ENCODE measurements at places on chromosomes 2 and 18.

GRCh38 chr2:86015006-86015405 lies 90.7 kb downstream of the POLR1A start:
- DNase-seq: no peak

DNA sequence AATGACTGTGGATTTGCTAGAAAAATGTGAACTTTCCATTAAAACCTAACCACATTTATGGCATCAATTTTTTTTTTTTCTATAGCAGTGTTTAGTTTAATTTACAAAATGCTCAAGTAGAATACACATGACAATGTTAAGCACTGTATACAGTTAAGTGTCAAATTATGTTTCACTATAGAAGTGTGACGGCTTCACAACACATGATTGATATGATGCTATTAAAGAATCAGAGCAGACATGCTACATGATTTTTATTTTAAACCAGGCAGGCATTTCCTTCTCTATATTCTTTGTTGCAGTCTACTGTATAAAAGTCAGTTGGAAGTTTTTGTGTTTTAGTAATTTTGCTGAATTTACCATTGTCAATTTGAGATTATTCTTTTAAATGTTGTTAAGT lies 43.6 kb downstream of the PROKR1 start:
- DNase-seq: no peak

DNA sequence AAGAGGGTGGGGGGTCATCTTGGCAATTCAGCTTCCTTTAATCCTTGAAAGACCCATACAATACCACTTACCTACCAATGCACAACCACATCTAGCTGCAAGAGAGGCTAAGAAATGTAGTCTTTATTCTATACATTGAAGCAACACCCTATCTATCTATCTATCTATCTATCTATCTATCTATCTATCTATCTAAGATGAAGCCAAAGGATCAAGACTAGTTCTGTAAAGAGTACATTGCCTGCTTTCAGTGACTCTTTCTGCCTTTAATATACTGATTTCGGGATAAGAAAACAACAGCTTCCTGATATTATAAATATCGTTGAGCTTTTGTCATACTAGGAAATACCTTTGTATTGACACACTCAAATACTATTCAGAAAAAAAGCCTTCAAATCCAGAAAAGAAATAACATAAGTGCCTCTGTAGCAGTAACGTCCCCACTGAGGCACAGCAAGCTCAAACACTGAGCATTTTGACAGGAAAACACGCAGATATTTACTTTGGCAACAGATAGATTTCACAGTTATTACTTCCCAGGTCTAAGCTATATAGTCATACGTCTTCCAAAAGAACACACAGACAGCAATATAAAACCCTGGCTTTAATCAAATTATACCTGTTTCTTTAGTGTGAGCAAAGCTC lies 139.4 kb upstream of the SERTAD2 start:
- no peak for DNase-seq

DNA sequence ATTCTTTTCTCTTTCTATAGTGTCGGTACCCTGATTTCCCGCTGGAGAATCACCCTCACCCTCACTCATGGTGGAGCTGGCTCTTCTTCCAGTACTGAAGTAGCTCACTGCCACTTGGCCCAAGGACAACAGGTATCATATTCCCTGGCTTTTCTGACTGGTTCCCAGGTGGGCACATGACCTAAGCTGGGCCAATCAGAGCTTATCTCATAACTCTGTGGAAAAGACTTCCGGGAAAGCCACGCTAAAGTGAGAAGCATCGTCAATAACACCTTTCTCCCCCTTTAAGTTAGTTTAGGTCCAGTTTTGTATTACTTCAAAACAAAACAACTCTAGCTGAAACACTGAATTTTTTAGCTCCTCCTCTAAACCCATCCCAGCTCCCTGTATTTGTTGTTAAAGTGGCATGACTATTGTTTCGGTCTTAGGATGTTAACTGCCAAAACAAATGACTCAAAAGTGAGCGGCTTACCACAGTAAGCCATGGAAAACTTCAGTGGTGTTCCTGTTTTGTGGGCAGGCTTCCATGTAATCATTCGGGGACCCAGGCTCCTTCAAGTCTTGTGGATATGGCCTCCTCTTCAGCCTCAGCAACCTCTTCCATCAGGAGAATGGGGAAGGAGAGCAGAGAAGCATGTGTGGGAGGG lies 137.4 kb upstream of the DLX2 start:
- no peak for DNase-seq

GRCh38 chr18:55153346-55153745 lies 194.1 kb upstream of the CCDC68 start:
- no peak for DNase-seq

DNA sequence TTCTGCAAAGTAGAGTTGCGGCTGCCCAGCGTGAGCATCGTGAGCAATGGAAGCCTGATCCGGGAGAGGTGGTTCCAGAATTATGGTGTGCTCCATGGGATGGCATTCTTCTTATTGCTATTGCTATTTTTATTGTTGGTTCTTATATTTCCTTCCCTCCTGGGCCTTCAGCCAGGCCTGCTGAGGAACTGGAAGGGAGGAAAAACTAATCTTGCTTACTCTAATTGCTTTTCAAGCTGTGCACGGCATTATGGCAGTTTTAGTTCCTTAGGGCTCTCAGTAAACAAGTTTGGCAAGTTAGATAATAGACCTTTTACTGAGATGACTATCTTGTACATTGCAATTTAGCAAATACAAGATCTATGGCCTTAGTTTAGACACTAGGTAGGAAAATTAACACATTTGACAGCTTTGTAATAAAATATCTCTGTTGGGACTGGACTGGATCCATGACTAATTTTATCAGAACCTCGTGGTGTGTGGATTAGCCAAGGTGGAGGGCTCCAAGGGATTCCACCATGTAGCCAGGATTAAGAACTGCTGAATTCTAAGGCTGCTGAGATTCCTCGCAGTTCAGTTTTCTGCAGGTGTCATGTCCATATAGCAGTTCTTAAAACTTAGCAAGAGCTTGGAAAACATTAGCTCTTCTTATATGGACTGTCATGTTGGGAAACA lies 6.0 kb downstream of the RSAD2 start:
- DNase-seq: no peak

- peak; percentile 13 for DNase-seq
Measured at GRCh38 chr2:108169982-108170625, 69.7 kb upstream of the SULT1C3 start.
